ENCODE measurements at places on chromosomes 6 and 20. TPM values are rescaled to one million over a fixed set of nuclear protein-coding genes. Genes with fewer than 3 reads are reported as not detected.

The GFRAL gene
- total RNA-seq: not detected

The MYCT1 gene
- total RNA-seq: not detected

The SLC25A27 gene
- 178 TPM for total RNA-seq

The ARMC2 gene
- 1.0 TPM for total RNA-seq

The JPH2 gene
- not detected for total RNA-seq

Data from Karpas-422 (cell line).